ENCODE measurements at places on chromosomes 5 and 9.
A peak's percentile ranks its signal among the peaks of the same experiment; 100 is the strongest.

- DNase-seq: no peak
Observed at GRCh38 chr9:88585426-88585825, 50.4 kb downstream of the NXNL2 start.

DNA sequence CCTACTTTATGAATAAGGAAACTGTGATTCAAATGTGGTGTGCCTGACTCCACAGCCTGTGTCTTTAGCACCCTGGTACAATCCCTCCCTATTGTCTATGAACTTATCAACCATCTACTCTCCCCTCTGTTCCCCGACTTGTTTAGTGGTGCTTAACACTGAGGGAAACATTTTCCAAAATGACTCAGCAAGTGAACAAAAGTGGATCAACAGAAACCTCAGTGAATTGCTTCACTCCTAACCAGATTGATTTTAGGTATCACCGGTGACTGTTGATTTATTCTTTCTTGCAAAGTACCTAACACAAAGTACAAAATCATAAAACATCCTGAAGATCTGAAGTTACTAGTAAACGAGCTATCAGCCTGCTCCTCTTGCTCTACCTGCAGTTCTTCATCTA, 42.1 kb upstream of the RAPGEF6 start:
- no peak for DNase-seq

- no peak for DNase-seq
Observed at GRCh38 chr9:136926749-136927148, 17.8 kb downstream of the FBXW5 start.

GRCh38 chr9:134502266-134502791, 139.3 kb upstream of the COL5A1 start:
- DNase-seq: no peak

GRCh38 chr5:1497242-1497777, 26.4 kb downstream of the LPCAT1 start:
- no peak for DNase-seq

DNA sequence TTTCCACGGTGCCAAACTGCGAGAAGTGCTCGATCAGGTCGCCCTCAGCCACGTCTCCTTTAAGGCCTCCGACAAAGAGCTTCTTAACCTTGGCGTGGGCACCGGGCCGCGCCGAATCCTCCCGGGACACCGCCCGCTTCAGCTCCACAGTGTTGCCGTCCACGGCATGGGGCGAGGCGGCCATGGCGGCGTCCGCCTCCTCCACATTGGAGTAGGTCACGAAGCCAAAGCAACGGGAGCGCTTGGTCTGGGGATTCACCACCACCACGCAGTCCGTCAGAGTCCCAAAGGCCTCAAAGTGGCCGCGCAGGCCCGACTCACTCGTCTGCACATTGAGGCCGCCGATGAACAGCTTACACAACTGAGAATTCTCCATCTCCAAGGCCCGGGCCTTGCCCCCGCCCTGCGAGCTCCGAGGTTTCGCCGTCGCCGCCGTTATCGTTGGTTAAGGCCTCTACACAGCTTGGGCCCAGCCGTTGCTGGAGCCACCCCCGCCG, 424 bp downstream of the HNRNPA0 start:
- no peak for DNase-seq

GRCh38 chr5:150368526-150368925, 11.0 kb downstream of the TCOF1 start:
- no peak for DNase-seq

GRCh38 chr5:78492650-78493049, 132.2 kb downstream of the SCAMP1 start:
- no peak for DNase-seq

DNA sequence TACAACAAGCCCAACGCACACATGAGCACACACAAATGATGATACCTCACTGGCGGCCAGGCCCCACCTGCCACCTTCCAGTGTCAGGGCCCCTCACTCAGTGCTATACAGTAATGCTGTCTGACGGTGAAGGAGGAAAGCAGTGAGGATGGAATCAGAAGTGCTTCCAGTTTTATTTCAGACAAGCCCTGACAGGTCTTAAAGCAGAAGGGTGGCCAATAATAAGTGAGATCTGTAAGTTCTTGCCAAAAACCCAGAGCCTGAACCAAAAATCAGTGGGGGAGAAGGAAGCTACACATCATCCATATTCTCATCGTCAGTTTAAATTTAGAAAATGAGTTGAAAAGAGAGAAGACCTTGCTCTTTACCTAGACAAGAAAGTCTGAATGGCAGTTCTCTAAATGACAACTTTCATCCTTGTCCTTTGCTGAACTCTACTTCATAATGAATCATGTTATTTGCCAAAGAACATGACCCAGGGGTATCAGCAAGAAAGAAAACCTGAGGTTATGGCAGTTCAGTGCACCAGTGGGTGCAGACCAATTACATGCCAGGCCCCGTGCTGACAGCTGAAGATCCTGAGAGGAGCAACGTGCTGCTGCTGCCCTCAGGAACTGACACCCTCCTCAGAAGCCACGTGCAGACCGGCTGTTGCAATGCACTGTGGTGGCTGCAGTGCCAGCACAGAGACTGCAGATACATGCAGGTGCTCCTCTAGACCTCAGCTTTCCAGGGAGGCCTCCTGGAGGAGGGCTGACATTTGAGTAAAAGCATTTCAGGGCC, 118.7 kb downstream of the DROSHA start:
- no peak for DNase-seq

GRCh38 chr9:8533681-8534080, 734.1 kb upstream of the DMAC1 start:
- DNase-seq: no peak

DNA sequence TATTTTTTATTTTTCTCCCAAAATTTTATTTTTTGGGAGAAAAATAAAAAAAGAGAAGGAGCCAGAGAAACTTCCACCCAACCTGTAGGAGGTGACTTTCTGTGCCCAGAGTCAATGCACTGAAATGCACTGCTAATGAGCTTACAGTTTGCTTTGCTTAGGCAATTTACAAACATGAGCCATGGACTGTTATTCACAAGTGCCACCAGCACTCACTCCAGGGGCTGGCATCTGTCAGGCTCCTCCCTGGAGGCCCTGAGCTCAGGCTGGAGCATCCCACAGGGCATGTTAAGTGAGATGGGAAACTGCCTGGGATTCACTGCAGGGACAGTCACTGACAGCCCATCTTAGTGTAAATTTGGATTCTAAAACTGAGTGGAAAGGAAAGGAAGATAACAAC, 74.9 kb downstream of the FANCC start:
- peak; percentile 39 for DNase-seq

DNA sequence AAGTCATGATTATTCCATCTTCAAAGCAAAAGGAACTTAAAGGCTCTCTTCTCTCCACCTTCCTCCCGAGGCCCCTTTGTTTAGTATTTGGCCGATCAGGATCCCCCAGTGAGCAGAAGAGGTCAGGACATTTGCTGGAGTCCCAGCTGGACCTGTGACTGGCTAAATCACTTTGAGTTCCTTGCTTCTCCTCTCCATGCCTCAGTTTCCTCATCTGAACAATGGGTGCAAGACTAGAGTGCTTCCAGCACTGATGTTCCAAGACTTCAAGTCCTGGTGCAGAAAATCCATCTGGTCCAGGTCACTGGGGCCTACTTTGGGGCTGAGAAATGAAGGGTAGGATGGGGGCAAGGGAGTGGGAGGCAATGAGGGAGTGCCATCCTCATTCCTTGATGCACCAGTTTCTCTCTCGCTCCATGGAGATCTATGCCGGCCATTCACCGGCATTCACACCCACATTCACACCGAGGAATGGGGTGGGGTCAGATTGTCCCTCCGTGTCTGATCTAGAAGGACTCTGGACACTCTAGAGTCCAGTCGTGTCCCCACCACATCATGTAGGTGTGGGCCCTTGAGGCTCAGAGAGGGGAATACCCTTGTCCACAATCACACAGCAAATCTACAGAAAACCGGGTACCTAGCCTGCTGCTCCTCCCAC, 38.7 kb upstream of the IL17B start:
- no peak for DNase-seq

- no peak for DNase-seq
Observed at GRCh38 chr5:156942064-156942463, 21.0 kb downstream of the TIMD4 start.

DNA sequence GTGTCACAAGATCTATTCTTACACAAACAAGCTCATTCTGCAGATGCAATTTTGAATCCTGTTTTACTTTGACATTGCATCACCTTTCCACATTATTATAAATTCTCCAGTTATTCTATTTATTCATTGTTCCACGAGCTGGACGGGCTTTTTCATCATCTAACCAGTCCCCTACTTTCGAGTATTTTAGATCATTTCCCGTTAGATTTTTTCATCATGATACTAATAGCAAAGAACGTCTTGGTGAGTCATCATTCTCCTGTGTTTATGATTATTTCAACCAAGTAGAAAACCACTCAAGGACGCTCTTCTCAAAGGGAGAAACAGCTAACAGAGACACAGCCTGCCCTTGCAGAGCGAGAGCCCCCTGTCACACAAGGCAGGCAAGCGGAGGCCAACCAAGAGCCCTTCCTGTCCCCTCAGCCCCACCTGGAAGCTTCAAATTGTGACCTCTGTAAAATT, 15.1 kb downstream of the BBLN start:
- DNase-seq: no peak

DNA sequence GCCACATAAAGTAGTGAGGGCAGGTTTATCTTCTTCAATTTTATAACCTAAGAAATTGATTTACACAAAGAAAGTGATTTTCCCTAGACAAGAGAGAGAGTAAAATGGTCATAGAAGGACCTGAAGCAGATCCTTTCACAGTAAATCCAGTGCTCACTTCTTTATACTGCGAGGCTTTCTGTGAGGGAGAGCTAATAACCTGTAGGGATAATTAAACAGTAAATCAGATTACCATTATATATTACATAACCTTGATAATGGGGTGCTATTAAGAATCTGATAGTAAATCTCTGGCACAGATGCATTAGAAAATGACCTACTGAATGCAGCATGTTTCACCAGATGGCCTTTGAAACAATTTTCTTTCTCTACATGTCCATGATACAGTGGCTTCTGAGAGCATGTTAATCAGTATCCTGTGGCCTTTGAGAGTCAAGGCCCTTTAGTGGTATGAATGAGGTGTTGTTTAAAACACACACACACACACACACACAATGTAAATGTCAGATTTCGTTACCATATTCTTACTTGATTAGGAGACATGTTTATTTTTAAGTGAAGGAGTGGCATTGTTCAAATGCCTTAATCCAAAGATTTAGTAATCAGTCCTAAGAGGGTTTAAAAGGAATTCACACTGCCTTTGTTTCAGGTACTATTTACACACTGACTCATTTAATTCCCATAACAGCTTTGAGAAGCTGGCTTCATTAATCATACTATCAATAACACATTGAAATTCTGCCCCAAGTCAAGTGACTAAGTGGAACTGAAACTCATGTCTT, 124.7 kb downstream of the ALDH1A1 start:
- no peak for DNase-seq

GRCh38 chr5:102589661-102590060, 90.9 kb upstream of the SLCO6A1 start:
- DNase-seq: no peak

DNA sequence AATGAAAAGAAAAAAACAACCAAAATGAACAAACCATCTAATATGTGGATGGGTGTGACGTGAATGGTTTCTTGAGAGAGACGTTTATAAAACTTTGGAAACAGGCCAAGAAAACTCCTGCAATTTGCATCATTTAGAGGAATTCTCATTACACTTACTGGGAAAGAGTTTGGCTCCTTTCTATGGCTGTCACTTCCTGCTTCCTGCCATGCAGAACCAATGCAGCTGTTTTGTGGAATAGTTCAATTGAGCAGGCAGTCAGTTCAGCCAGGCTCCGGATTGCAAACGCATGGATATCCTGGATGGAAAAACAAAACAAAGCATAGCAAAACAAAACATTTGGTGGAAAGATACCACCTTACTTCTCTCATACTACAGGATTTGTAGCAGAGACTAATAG, 36.6 kb downstream of the FAM114A2 start:
- peak; percentile 31 for DNase-seq

- no peak for DNase-seq
Observed at GRCh38 chr5:124742983-124743601, 3.3 kb downstream of the ZNF608 start.

DNA sequence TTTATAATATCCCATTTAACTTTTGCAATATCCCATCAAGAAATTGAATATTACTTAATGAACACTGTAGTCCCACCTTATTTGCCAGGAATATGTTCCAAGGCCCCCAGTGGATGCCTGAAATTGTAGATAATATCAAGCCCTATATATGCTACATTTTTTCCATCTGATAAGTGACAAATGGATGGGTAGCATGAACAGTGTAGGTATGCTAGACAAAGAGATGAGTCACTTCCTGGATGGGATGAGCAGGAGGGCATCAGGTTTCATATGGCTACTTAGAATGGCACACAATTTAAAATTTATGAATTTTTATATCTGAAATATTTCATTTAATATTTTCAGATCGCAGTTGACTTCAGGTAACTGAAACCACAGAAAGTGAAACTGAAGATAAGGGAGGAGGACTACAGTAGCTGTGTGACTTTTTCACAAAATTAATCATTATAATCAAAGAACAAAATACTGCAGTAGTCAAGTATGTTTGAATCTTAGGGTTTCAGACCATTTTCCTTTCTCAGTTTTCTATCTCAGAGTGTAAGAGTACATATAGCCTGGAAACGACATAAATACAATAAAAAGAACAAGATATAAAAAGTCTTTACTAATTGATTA, 636.4 kb upstream of the ARRDC3 start:
- peak; percentile 26 for DNase-seq

DNA sequence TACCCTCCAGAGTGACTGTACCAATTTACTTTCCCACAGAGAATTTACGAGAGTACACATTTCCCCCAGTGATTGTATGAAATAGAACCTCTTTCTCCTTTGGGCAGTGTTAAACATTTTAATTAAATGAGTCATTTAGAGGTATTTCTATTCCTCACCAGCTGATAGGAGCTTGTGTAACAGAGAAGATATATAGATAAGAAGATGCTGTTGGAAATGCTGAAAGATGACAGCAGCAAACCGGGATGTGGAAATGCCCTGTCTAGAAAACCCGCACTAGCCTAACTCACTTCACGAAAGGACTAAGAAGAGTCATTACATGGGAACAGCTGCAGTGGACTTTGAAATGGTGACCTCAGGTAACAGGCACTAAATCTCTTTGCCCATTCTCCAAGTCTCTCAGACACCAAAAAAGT, 68.3 kb downstream of the LPAR1 start:
- DNase-seq: peak; percentile 67

DNA sequence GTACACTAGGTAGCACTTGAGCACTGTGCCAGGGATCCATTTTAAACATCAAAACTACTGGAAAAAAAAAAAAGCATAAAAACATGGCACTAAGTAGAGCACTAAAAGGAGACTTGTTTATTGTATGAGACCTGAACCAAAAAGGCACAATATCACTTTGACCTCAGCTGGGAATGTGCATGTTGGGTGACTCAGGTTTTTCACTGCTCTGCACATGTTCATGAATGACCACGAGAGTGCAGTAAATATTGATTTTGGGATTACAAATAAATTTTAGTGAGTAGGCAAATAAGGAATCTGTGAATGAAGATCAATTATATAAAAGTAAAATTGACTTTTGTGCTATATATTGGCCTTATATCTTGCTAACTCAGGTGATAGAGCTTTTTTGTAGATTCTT, 11.8 kb downstream of the RMI1 start:
- DNase-seq: no peak

Data from A673 (cell line).